ENCODE measurements at places on chromosomes 13 and 19.

GRCh38 chr19:30649934-30650614, 277.9 kb downstream of the ZNF536 start:
- DNase-seq: no peak

- no peak for DNase-seq
Observed at GRCh38 chr13:87674247-87674738, 3.1 kb downstream of the SLITRK5 start.

DNA sequence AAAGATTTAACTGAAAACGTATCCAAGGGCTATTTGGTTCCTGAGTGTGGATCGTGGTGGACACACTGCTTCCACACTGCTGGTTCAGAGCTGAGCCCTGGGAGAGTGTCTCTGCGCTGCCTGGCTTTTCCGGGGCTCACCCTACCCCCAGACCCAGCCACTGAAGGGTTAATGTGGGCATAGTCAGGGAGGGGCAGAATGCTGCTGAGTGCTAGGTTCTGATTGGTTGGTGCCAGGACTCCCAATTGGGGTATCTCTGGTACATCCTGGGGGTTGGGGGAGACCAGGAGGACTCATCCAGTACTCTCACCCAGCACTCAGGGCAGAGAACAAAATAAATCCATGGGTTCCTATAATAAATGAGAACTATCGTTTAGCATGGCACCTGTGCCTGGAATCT, 142.3 kb downstream of the CACNA1A start:
- no peak for DNase-seq

DNA sequence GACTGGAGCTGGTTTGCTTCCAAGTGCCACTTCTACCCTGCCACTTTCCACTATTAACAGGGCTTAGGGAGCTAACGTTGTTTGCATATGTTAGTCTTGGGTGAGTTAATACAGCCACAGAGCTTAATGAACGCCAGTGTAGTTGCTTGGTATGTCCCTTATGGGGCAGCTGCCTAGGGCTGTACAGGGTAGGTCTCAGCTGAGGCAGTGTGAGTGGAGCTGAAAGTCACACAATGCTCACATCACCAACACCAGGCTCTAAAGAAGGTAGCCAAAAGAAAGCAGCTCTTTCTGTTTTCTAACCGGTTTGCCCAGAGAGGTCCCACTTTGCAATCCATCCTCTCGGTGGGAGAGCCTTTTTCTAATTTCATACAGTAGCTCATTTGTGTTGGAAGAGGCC, 186.2 kb downstream of the RGCC start:
- no peak for DNase-seq

GRCh38 chr13:43861863-43862262, 17.7 kb downstream of the CCDC122 start:
- no peak for DNase-seq

- DNase-seq: no peak
Observed at GRCh38 chr19:29283366-29283765, 70.4 kb upstream of the UQCRFS1 start.

- DNase-seq: no peak
Observed at GRCh38 chr19:46622118-46622446, 2.8 kb downstream of the PTGIR start.

- DNase-seq: no peak
Observed at GRCh38 chr13:20798027-20798426, 24.3 kb upstream of the EEF1AKMT1 start.

DNA sequence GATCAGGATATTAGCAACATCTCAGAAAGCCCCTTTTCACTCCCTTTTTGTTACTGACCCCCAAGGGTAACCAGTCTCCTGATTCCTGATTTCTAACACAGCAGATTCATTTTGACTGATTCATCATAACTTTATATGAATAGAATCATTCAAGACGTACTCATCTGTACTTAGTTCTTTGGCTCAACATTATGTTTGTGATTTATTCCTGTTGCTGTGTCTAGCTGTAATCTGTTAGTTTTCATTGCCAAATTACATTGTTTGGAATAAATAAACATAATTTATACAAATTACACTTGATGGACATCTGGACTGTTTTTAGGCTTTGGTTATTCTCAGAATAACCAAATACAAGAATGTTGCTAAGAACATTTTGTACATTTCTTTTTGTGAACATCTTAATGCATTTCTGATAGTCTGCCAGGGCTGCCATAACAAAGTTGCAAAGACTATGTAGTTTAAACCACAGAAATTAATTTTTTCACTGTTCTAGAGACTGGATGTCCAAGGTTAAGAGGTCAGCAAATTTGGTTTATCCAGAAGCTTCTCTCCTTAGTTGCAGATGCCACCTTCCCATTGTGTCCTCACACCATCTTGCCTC, 62.8 kb upstream of the EDNRB start:
- no peak for DNase-seq

DNA sequence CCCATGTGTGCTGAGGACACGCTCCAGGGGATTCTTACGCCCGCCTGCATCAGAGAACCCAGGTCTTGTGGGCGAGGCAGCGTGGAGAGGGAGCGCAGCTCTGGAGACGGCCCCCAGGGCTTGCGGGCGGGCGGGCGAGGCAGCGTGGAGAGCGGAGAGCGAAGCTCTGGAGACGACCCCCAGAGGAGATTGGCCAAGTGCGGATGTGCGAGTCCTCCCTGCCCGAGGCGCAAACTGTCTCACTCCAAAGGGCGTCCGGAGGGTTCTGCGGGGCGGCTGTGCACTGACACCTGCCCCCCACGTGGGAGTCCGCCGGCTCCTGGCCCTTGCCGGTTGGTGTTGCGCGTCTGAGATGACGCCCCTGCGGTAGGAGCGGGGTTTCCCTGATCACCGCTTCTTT, 39.8 kb downstream of the MCF2L start:
- no peak for DNase-seq

DNA sequence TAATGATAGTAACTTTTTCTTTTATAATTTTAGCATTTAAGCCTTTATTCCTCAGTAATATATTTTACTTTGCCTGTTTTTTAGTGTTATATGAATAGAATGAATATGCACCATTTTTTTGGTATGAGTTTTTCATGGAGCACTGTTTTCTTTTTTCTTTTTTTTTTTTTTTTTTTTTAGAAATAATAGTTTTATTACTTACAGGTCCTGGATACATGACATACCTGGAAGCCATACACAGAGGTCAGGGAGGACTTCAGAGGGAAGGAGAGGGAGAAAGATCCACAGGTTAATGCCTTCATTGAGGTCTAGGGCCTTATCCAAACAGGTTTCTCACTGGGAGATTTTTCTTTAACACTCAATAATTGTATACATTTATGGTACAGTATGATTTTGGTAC, 26.4 kb downstream of the KCTD4 start:
- DNase-seq: no peak

DNA sequence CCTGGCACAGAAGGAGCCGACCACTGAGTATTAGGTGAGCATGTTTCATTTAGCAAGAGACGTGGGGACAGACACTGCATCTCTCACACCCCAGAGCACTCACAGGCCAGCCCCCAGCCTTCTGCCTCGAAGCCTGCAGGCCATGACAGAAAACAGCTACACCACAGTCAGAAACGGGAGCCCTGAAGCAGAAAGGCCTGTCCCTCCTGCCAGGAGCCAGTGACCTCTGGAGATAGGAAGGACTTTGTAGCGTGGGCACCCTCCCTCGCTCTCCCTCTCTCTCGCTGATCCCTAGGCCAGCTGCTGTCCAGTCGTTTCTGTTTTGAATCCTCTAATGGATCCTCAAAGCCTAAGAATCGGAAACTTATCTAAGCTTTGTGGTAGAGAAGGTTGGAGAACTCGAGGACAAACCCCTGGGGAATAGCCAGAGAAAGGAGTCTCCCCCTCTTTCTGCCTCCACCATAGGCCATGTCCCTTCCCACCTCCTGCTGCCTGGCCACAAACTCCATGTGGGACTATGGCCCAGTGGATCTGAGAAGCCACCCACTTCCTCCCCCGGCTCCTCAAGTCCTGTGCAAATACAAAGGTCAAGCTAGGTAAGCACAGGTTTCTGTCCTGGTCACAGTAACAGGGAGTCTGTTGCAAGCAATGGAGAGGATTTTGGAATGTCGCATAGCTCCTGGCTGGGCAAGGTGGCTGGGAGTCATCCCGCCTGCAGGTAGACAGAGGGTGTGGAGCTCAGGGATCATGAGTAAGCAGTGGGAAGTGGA, 95.1 kb downstream of the NUFIP1 start:
- DNase-seq: no peak

DNA sequence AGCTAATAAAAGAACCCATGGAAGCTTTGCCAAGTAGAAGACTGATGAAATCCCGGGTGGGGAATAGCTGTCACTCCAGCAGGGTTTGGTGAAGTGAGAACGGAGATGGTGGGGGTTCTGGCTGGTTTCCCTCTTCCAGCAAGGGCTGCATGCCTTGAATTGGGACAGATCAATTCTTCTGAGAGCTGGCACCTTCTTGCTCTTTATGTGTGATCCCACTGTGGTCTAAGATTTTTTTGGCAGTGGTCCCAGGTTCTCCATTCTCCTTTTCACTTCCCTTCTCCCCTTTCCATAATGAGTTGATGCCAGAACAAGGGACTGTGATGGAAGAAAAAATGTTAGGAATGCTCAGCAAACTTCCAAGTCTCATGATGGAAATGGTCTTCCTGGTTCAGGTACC, 50.0 kb downstream of the TNFSF11 start:
- DNase-seq: no peak

DNA sequence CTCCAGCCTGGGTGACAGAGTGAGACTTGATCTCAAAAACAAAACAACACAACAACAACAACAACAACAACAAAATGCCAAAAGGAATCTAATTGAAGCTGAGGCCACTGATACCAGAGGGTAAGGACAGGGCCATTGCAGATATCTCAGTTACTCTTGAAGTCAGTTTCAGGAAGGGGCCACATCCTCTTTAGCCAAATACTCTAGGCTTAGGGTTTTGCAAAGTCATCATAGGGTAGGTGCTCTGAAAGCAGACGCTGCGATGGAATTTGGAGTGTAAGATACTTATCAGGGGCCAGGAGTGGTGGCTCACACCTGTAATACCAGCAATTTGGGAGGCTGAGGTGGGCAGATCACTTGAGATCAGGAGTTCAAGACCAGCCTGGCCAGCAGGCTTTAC, 46.6 kb upstream of the UBAC2 start:
- DNase-seq: no peak

GRCh38 chr19:38583219-38583984, 34.4 kb downstream of the MAP4K1 start:
- no peak for DNase-seq

DNA sequence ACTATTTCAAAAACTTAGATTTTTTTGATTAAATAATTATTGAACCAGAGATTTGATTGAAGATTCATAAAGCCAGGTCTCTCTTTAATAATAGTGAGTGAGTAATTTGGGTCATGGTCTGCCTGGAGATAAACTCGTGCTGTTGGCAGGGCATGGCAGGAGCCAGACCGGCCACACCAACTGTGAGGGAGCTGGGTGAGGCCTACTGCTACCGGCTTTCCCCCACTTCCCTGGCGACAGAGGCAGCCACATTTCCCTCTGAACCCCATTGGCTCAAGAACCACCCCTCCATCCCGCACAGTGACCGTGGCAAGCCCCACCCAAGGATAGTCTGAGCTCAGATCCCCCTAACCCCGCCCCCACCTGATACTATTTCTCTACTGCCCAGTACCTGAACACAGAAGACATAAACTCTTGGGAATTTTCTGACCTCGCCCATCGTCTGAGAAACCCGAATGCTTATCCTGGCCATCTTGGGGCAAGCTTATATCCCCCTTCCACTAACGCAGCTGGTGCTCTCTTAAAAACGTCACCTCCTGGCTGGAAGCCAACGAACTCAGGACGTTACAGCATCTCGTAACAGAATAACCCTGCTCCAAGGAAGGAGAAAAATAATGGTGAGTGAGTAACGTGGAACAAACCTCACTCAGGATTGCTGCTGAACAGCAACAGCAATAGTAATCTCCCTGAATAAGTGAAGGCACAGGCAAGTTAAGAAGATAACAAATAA, 627.6 kb upstream of the PCDH9 start:
- no peak for DNase-seq

GRCh38 chr13:45339867-45340266, 1.1 kb downstream of the TPT1 start:
- no peak for DNase-seq

- DNase-seq: no peak
Observed at GRCh38 chr13:43797159-43797558, 10.4 kb upstream of the ENOX1 start.

GRCh38 chr13:85095418-85096272, 703.6 kb downstream of the SLITRK6 start:
- no peak for DNase-seq

- no peak for DNase-seq
Observed at GRCh38 chr13:52383366-52383765, 22.6 kb downstream of the THSD1 start.

DNA sequence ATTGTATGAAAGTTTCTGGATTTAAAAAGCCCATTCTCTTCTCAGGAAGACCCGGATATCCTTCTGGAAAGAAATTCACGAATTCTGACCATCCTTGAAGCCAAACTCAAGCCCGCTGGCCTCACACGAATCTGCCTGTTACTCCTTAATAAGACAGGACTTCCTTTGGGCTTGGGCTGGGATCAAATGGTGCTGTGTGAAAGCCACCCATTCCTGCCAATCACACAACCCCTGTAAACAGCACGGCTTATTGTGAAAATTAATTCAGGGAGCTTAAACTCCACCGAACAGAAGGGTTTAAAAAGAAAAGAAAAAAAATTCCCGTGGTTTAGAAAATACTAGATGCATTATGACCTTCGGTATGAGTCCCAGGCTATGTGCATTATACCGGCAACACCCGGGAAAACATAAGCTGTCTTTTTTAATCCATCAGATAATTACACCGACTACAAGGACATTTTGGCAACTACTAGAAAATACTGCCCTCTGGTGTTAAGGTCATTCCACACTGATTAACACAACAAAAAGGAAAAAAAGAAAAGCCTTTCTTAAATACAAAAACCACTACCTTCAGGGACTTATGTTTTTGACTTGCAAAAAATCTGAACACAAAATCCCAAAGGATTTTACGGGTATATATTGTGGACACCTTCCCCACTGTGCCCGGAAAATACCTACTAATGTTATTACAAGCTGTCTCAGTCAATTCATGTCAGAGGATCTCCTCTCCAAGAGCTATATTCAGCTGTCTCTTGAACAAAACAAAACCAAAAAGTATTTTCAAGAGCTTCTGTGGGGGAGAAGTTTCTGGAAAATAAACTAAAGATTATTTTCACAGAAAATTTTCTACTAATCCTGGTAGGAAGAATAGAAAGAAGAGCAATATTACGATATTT, 76.0 kb upstream of the LSM14A start:
- DNase-seq: no peak

GRCh38 chr19:41302624-41303351, 7.2 kb upstream of the CCDC97 start:
- peak; percentile 43 for DNase-seq

- no peak for DNase-seq
Observed at GRCh38 chr13:36207672-36208071, 6.7 kb downstream of the SOHLH2 start.

DNA sequence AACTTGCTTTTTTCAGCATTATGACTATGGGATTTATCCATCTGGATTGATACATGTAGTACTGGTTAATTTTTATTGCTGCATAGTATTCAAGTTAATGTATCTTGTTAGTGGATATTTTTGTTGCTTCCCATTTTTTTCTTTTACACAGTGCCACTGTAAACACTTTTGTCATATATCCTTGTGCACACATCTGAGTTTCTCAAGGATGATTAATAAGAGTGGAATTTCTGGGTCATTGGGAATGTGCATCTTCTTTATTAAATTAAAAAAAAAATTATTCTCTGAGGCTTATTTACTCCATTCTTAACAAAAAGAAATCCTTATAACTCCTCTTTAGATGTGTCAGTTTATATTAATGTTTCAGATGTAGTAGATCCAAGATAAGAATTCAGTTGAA, 27.3 kb downstream of the B3GLCT start:
- DNase-seq: no peak
